Activated naive CD8-positive, alpha-beta T cell treated with anti-CD3 and anti-CD28 coated beads, Interleukin-2, amount 10 ng/mL, durations not matched to agents 7 days and 5 days (primary cell): ENCODE measurements at places on chromosomes 7 and 10. TPM values are rescaled to one million over a fixed set of nuclear protein-coding genes. Genes with fewer than 3 reads are reported as not detected.

AZGP1 gene
- total RNA-seq: not detected

NKX2-3 gene
- total RNA-seq: not detected

C10orf67 gene
- 0.20 TPM for total RNA-seq

COA1 gene
- 72.7 TPM for total RNA-seq

PDLIM1 gene
- 11.7 TPM for total RNA-seq

SPDYE2 gene
- total RNA-seq: 0.28 TPM

FGFBP3 gene
- 2.9 TPM for total RNA-seq

CNPY1 gene
- total RNA-seq: not detected

HGF gene
- total RNA-seq: not detected

UCN3 gene
- total RNA-seq: not detected

ANKRD1 gene
- total RNA-seq: not detected

LRMDA gene
- total RNA-seq: not detected

CDC123 gene
- 56.7 TPM for total RNA-seq

ELMO1 gene
- 78.6 TPM for total RNA-seq

NRG3 gene
- total RNA-seq: not detected

TAS2R4 gene
- total RNA-seq: 1.9 TPM

LRRD1 gene
- total RNA-seq: not detected

HPS6 gene
- 23.8 TPM for total RNA-seq

LIPN gene
- not detected for total RNA-seq

MYH16 gene
- not detected for total RNA-seq

CALN1 gene
- not detected for total RNA-seq

TEX36 gene
- not detected for total RNA-seq

PTN gene
- not detected for total RNA-seq

ASZ1 gene
- total RNA-seq: not detected

TBXAS1 gene
- total RNA-seq: 2.1 TPM

HOXA3 gene
- total RNA-seq: not detected

ENKUR gene
- total RNA-seq: not detected

GATA3 gene
- 49.1 TPM for total RNA-seq

UCMA gene
- not detected for total RNA-seq

ARMC3 gene
- total RNA-seq: not detected

PPP1R17 gene
- total RNA-seq: not detected

CH25H gene
- total RNA-seq: not detected

FAM237B gene
- not detected for total RNA-seq

FAM25G gene
- total RNA-seq: not detected

ZNF804B gene
- total RNA-seq: not detected
